ENCODE measurements at places on chromosomes 2 and 18. TPM values are rescaled to one million over a fixed set of nuclear protein-coding genes. Genes with fewer than 3 reads are reported as not detected.

Gene TCF7L1
- 0.05 TPM for total RNA-seq

- DNase-seq = no peak
Observed at GRCh38 chr2:137771064-137771463, 193.2 kb upstream of the HNMT start.

DNA sequence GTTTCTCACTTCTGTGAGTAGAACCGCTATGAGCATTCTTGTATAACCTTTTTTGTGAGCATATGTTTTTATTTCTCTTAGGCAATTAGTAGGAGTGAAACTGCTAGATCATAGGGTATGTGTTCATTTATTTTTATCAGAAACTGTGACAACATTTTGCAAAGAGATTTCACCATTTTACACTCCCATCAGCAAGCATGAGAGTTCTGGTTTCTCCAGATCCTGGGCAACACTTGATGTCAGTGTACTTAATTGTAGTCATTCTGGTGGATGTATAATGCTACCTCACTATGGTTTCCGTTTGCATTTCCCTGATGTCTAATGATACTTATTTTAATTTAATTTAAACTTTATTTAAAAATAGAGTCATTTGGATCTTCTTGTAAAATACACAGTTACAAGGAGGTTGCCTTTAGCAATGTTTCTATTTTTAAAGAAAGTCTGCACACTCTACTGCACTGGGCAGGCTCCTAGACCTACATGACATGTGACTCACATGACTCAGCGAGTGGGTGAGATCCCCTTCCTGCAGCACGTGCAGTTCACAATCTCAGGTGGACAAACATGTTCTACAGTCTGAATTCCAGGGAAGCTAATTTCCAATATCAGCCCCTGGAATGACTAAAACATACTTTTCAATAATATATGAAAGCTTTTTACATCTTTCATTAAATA is 127.0 kb upstream of the BCL2L11 start:
- peak; percentile 14 for DNase-seq

Gene LOXHD1
- total RNA-seq = not detected

DNA sequence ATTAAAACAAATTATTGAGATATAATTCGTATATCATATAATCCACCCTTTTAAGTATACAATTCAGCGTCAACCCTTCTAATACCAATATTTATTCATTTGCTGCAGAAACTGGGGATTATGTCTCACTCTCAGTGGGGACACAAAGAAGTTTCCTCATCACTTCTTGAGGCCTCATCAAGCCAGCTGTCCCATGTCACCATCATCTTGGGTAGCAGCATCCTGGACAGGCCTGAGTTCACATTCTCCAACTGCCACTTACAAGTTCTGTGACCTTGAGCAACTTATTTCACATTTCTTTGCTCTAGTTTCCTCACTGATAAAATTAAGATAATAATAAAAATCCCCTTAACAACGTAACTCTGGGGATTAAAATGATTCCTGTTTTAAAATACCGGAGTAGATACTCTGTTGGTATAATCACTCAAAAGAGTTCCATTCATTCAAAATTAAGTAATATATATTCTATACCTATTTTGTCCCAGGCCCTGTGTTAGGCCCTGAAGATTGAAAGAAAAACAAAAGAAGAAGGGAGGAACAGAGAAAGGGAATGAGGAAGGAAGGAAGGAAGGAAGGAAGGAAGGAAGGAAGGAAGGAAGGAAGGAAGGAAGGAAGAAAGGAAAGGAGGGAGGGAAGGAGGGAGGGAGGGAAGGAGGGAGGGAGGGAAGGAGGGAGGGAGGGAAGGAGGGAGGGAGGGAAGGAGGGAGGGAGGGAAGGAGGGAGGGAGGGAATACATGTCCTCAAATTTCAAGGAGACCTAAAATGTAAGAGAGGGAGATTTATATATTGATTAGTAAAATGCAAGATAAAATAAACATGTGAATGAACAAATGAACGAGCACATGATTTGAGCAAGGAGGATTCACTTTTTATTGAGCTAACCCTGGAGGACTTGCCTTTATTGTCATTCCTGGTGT is 42.4 kb downstream of the NCKAP5 start:
- DNase-seq = no peak

Gene STAT4
- 0.37 TPM for total RNA-seq

DNA sequence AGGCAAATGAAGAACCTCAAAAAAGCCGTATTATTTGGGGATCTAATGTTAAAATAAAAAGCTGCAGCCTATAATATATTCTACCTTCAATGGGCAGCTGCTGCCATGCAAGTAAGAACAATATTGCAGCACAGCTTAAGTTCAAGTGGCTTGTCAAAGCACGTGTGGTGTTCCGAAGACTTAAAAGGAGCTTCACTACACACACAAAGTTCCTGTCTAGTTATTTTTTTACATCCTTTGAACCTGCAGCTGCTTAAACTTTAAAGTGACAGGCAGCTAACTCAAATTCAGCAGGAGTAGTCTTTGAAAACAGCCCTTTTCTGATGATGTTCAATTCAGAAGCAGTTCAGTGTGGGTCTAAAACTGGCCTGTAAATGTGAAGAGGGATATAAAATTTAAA is 85.8 kb upstream of the XIRP2 start:
- DNase-seq = no peak

GRCh38 chr2:219158586-219158985 is 2.0 kb downstream of the NHEJ1 start:
- DNase-seq = peak; percentile 12

Gene KIF5C
- 1.3 TPM for total RNA-seq

DNA sequence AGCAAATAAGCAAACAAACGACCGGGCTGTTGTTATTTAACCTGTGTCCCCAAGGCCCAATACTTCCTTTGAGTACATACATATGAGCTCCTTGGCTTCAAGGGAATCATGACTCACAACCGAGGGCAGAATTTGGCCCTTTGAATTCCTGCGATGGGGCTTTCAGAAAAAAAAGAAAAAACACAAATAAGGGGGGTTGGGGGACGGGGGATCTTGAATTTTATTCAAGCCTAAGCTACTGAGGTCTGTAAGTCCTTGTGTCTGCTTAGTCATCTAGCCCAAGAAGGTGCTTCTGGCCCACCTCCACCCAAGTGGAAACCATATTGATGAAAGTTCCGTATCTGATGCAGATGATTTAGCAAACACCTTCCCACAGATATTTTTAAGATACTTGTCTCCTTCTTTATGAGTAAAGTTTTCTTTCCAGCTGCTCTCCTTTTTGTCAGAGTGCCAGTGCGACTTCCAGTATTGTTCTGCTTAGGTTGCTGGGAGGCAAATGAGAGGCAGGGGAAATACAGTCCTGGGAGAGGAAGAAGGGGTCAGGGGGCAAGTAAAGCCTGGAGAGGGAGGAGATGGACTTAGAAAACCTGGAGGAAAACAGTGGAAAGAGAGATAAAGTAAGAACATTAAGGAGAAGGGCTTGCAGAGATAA is 169.6 kb downstream of the ZEB2 start:
- DNase-seq = peak; percentile 88

Gene SERPINB11
- not detected for total RNA-seq

Gene TUBB8B
- total RNA-seq = not detected

DNA sequence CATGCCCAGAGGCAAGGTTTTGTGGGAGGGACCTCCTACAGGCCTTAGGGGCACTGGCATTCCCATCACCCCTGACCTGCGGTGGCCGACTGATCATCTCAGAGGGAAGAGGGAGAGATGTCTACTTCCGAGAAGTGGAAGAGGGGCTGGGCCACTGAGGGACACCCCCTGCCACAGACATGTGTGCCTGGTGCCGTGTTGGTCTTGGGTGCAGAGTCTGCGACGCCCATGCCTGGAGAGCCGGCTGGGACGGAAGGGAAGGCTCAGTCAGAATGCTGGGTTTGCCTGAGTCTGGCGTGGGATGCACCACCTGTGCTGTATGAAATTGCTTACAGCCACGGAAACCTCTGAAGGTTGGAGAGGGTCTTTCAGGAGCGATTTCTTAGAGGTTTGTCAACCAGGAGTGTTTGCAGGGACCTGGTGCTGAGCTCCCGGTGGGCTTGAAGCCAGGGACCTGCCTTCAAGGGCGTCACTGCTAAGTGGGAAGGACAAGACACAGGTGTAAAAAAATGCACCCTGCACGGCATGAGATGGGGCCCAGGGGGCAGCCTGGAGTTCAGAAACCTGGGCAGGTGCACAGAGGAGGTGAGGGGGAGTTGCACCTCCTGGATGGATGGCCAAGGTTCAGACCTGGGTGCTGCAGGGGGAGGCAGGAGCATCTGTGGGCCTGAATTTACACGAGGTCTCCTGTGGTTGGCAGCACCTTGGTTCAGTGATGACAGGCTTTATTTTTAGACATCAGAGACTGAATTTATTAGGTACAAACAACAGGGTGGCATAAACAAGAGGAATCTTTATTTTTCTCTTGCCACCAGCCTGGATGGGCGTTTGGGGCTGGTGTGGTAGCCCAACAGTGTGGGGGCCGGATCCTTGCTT is 100.3 kb downstream of the CTIF start:
- DNase-seq = no peak
